ENCODE measurements at places on chromosomes 5 and 9.

GRCh38 chr9:84136119-84136868, 155.7 kb downstream of the RMI1 start:
- no peak for DNase-seq

- no peak for DNase-seq
These were observed 147.9 kb downstream of the HSD17B3 start for GRCh38 chr9:96154081-96154480.

DNA sequence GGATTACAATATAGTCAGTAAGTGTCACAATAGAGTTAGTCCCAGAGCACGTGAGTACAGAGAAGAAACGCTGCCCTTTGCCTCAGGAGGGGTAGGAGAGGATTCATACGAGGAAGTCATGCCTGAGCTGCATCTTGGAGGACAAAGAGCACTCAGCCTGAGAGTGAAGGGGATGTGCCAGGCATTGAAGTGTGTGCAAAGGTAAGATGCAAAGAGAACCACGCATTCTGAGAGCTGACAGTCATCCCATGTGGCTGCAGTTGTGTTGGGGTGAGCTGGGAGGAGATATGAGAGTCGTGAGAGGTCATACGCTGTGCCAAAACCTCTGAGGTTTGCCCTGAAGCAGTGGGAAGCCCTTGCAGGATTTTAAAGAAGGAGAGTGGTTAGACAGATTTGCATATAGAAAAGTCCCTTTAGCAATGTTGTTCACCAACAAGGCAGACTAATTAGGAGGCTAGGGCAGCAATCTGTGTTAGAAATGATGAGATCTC, 97.5 kb downstream of the PIP5K1B start:
- no peak for DNase-seq

DNA sequence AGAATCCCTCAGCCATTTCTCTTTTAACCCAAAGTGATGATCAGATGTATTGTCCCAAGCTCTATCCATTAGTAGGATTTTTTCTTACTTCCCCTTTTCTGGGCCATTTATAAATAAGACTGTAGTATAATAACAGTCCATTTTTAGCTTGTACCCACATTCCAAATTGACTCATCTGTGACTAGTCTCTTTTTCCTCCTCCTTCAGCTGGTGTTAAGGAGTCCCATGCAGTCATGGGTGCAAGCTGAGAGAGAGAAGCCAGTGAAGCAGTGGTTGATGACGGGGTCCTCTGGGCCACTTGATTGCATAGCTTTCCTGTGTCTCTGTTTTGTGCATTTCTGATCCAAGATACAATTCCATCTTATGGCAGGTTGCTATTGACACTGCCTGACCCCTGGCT, 476.0 kb upstream of the CD180 start:
- no peak for DNase-seq

- no peak for DNase-seq
These were observed 141.8 kb downstream of the ZNF354C start for GRCh38 chr5:179201986-179202385.

GRCh38 chr9:134325096-134325812, 1.0 kb upstream of the RXRA start:
- peak; percentile 53 for DNase-seq

DNA sequence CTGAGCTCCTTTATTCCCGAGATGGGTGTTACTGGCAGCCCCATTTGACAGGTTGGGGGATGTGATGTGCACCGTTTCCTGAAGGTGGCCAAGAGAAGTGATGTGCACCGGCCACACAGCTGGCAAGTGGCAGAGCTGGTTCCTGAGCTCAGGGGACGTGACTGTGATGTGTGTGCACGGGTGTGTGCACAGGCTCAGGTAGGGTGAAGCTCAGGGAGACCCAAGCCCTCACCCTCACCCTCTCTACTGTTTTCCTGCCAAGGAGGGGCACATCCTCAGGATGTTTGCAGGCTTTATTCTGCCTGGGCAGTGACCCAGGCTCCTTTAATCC, 56.6 kb downstream of the WWC1 start:
- no peak for DNase-seq

DNA sequence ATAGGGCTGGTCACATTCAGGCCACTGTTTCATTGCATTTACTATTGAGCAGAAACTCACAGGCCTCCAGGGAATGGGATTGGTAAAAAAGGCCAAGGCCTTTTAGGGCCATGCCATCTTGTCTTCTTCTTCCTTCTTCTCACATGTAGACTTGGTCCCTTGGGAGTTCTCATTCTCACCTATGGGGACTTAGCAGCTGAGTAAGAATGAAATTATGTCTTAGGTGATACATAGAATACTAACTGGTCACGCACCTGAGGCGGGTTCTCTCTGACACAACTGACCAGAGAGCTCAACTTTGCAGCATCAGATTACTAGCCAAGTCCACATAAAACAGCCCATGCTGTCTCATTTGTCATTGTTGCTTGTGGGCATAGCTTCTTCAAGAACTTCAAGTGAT, 641.8 kb downstream of the EFNA5 start:
- no peak for DNase-seq

DNA sequence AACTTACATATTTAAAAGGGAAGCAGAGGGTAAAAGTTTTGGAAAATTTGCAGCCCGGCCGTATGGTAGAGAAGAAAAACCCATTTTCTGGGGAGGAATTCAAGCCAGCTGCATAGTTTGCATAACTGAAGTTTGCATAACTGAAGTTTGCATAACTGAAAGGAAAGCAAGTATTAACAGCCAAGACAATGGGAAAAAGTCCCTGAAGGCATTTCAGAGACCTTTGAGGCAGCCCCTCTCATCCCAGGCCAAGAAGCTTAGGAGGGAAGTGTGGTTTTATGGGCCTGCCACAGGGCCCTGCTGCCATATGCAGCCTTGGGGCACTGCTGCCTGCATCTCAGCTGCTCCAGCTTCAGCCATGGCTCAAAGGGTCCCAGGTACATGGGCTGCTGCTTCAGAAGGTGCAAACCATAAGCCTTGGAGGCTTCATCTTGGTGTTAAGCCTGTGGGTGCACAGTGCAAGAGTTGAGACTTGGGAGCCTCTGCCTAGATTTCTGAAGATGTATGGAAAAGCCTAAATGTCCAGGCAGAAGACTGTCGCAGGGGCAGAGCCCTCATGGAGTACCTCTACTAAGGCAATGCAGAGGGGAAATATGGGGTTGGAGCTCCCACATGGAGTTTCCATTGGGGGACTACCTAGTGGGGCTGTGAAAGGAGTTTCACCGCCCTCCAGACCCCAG, 36.9 kb upstream of the CXCL14 start:
- DNase-seq, result no peak

DNA sequence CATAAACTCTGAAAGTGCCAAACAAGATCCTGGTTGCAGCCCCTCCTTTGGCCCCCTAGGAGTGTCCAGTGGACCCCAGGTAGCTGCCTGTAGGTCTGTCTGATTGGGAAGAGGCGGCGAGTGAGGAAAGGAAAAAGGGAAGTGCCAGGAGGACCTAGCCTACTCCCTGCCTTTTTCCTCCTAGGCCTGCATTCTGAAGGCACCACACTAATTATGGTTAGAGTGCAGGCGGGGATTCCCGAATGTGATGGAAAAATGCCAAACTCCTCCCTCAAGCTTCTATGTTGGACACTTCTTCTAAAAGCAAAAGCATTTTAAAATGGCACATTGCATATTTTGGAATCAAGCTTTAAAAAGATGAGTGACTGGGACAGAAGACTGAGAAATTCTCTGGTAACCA, 83.2 kb upstream of the SMIM15 start:
- DNase-seq, result no peak

- DNase-seq, result no peak
These were observed 218.8 kb downstream of the PRR16 start for GRCh38 chr5:120682851-120683250.

- DNase-seq, result no peak
These were observed 25.3 kb upstream of the SLC31A2 start for GRCh38 chr9:113125386-113126035.

DNA sequence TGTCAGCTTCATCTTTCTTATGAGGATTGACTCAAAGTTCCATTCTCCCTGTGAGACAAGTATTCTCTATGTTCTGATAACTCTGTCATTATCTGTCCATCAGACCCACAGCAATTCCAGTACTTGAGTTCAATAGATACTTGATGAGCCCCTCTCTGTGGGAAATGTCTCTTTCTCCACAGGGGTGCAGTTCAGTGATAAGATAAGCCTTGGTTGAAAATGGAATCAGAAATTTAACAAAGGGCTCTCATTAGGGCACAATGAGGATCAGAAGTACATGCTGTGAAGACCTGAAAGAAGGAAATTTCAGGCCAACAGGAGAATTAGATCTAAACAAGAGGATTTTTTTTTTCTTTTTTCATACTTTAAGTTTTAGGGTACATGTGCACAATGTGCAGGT, 737.3 kb downstream of the MTRR start:
- DNase-seq, result no peak

- no peak for DNase-seq
These were observed 26.4 kb downstream of the NKD2 start for GRCh38 chr5:1034986-1035385.
